ENCODE measurements at places on chromosomes 6 and 20. TPM values are rescaled to one million over a fixed set of nuclear protein-coding genes. Genes with fewer than 3 reads are reported as not detected.

Gene RIPOR3
- 13.7 TPM for total RNA-seq

Gene COL9A1
- total RNA-seq: not detected

Gene GLP1R
- not detected for total RNA-seq

Gene TASP1
- 3.7 TPM for total RNA-seq

Gene CAP2
- 1.2 TPM for total RNA-seq

Gene CALHM4
- total RNA-seq: not detected

Gene ZC2HC1B
- total RNA-seq: not detected

Gene KCNQ5
- total RNA-seq: 0.32 TPM

Gene LY6G6C
- not detected for total RNA-seq

Gene SYCP2L
- total RNA-seq: not detected

Gene SOX18
- total RNA-seq: 0.13 TPM

Gene MYL9
- total RNA-seq: 150 TPM

Gene PTK6
- not detected for total RNA-seq

Gene MAPK13
- 5.7 TPM for total RNA-seq

Gene HLA-DPA1
- 1.8 TPM for total RNA-seq

Gene OR2J3
- not detected for total RNA-seq

Gene SLC9A8
- total RNA-seq: 4.8 TPM

Gene PSORS1C1
- under 0.01 TPM for total RNA-seq

Gene LY6G6F
- total RNA-seq: not detected

Gene SOBP
- 1.0 TPM for total RNA-seq

Gene GATA5
- total RNA-seq: not detected

Gene NKAIN4
- 3.7 TPM for total RNA-seq

Data from epithelial cell of alveolus of lung (primary cell).